ENCODE measurements at places on chromosomes 13 and 19. TPM values are rescaled to one million over a fixed set of nuclear protein-coding genes. Genes with fewer than 3 reads are reported as not detected.

- peaks cover 10% of the 10 kb centered on the region for H3K4me1 ChIP-seq
- H3K27me3 ChIP-seq: no peaks in the 10 kb centered on the region
- no peak overlapping the region for H3K4me3 ChIP-seq
Observed at GRCh38 chr13:43543331-43543730, 243.4 kb downstream of the ENOX1 start.

DNA sequence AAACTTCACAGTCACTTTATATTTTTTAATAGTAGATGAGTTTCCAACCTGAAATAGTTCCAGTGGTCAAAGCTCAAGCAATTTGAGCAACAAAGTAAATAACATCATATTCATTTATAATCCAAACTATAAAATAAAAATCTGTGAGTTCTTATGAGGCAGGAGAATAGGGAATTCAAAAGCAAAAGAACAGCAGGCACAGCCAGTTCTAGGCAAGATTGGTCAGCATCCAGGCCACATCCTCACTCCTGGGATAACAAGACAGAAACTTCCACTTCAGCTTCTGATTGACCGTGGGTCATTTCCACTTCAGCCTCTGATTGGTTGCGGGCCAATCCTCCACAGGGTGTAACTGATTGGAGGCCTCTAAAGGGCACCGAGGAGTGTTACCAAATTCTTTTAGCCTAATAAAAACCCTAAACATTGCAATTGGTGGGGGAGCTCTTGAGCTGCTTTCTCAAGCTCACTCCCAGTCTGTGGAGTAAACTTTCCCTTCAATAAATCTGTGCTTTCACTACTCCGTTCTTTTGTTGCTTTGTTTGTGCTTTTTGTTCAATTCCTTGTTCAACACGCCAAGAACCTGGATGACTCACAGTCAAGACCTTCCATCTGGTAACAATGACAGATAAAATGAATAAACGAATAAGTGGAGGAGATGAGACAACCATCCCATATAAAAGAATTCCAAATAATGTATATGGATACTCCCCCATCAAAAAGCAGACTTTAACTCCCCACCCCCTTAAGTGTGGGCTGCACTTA lies 42.6 kb upstream of the AMER2 start:
- peaks cover 4% of the 10 kb centered on the region for H3K4me1 ChIP-seq
- H3K27ac ChIP-seq: no peak overlapping the region

UBE2L5 gene
- total RNA-seq: not detected

ARL11 gene
- total RNA-seq: 0.10 TPM

DNA sequence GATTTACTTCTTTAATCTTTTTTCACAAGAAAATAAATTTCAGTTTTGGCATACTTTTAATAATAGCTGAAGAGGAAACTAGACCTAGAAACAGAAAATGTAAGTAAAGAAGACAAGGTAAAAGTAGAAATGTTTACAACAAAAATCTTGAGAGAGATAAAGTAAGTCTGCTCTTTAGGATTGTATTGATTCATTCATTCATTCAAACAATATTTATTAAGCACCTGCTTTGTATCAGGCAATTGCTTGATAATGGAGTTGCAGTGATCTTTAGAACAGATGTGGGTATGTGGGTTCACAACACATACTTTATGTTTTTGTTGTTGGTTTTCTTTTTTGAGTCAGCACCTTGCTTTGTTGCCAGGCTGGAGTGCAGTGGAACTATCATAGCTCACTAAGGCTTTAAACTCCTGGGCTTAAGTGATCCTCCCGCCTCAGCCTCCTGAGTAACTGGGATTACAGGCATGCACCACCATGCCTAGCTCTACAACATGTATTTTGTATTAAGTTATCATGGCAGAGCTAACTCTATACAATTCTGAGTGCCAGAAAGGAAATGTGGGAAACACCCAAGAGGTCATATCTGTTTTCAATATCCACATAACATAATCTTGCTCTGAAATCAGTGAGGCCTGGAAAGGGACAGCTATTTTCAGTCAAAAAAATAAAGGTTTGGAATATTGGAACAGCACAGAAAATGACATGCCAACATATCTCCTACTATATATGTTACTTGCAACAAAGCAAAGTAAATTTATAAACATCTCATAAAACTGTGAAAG lies 8.8 kb upstream of the SPART start:
- no peak for DNase-seq
- H3K27me3 ChIP-seq: no peaks in the 10 kb centered on the region
- H3K4me3 ChIP-seq: peak overlapping the region; percentile 29
- H3K4me1 ChIP-seq: peaks cover 58% of the 10 kb centered on the region

DNA sequence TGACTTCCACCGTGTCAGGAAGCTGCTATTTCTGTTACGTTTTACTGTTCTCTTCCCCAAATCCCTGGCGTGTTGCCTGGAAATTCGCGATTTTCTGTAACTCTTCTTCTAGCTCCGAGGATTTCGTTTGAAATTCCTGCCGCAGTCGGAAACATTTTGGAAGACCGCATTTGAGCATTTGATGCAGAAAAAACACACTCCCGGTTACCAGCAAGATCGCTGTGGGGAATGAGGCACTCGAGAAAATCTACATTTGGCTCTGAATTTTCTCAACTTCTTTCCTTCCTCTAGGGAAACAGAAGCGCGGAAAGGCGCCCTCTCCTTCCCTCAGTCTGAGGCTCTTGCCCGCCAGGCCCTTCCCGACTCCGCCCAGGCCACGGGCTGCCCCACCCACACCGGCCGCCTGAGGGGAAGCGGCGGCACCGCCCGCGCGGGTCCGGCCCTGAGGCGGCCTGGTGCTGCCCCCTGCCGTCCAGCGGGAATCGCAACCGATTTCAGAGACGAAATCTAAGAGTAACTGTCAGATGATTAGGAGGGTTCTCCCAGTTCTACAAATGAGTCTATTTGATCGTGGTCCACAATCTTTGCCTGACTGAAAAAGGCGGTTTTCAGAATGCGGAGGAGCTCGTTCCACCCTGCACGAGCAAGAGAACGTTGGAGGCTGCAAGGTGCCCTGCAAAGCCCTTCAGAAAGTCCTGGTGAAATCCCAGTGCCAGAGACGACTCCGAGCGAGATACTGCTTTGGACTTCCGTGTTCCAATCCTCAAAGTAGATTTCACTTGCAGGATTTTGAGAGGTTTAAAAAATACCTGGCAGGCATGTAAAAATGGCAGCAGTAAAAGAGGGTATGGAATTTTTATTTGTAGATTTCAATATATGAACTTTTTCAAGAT lies 18.4 kb upstream of the TUBGCP3 start:
- H3K27ac ChIP-seq: peak overlapping the region; percentile 75
- peak overlapping the region; percentile 72 for H3K4me3 ChIP-seq
- peaks cover 48% of the 10 kb centered on the region for H3K27me3 ChIP-seq
- H3K36me3 ChIP-seq: no peaks in the 10 kb centered on the region
- DNase-seq: peak; percentile 92
- H3K4me1 ChIP-seq: peaks cover 6% of the 10 kb centered on the region

GRCh38 chr19:44003461-44004009 lies 778 bp downstream of the ZNF230 start:
- H3K27me3 ChIP-seq: peaks cover 3% of the 10 kb centered on the region
- H3K36me3 ChIP-seq: peaks cover 30% of the 10 kb centered on the region
- H3K27ac ChIP-seq: peak overlapping the region; percentile 96
- peaks cover 14% of the 10 kb centered on the region for H3K4me1 ChIP-seq
- DNase-seq: no peak

DNA sequence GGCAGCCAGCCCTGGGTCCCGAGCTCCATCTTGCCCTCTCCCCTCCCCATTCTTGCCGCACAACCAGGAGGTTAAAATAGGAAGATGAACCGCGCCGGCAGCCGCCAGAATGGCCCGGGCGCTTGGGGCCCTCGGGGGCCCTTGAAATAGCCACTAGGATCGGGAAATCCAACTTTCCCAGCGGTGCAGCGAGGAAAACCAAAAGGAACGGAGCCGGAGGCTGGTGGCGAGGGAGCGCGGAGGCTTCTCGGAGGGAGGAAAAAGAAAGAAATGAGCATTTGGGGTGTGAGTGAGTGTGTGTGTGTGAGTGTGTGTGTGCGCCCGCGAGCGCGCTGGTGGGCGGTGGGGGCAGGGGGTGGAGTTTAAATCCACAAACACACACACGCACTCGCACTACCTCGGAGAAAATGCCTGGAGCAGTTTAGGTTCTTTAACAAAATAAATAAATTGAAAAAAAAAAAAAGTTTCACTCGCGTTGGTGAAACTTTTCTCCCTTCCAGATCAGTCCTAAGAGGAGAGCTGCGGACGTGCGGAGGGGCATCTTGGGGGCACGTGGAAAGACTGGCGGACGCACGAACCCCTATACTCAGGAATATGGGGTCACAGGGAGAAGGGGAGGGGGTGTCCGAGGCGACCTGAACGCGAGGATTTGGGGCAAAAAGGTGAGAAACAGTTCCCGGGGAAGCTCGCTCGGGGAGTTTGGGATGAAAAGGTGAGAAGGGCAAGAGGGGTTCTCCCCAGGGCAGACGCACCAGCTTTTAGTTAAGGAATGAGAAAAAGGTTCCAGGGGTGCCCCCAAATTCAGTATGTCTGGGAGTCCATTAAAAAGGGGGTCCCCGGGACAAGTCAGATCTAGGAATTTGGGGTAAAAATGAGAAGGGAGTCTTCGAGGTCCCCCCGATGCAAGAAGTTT lies 1.3 kb downstream of the RFX2 start:
- peaks cover 3% of the 10 kb centered on the region for H3K36me3 ChIP-seq
- H3K27me3 ChIP-seq: no peaks in the 10 kb centered on the region
- DNase-seq: no peak
- H3K27ac ChIP-seq: peak overlapping the region; percentile 81

GRCh38 chr19:47416643-47416985 lies 2.7 kb downstream of the MEIS3 start:
- no peak for DNase-seq
- H3K4me1 ChIP-seq: peaks cover 11% of the 10 kb centered on the region
- H3K27ac ChIP-seq: no peak overlapping the region
- H3K27me3 ChIP-seq: peaks cover 50% of the 10 kb centered on the region
- H3K4me3 ChIP-seq: no peak overlapping the region
- H3K36me3 ChIP-seq: no peaks in the 10 kb centered on the region

DNA sequence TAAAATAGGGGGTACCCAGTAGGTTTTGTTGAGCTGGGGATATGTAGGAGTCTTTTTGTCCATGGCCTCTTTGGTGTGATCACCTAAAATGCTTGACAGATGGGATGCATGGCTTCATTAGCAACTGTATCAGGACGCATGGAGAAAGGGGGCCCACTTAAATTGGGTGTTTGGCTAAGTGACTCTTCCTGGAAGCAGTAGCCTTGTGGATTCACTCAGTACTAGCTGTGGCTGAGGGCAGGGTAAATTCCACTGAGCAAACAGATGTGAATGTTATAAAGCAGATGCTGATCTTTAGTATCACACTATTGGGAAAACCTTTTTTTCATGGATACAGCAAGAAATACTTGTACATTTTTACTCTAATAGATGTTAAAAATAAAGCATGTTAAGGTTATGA lies 140.0 kb downstream of the FGF14 start:
- no peaks in the 10 kb centered on the region for H3K36me3 ChIP-seq
- peaks cover 2% of the 10 kb centered on the region for H3K27me3 ChIP-seq
- H3K4me3 ChIP-seq: no peak overlapping the region
- H3K4me1 ChIP-seq: no peaks in the 10 kb centered on the region

DNA sequence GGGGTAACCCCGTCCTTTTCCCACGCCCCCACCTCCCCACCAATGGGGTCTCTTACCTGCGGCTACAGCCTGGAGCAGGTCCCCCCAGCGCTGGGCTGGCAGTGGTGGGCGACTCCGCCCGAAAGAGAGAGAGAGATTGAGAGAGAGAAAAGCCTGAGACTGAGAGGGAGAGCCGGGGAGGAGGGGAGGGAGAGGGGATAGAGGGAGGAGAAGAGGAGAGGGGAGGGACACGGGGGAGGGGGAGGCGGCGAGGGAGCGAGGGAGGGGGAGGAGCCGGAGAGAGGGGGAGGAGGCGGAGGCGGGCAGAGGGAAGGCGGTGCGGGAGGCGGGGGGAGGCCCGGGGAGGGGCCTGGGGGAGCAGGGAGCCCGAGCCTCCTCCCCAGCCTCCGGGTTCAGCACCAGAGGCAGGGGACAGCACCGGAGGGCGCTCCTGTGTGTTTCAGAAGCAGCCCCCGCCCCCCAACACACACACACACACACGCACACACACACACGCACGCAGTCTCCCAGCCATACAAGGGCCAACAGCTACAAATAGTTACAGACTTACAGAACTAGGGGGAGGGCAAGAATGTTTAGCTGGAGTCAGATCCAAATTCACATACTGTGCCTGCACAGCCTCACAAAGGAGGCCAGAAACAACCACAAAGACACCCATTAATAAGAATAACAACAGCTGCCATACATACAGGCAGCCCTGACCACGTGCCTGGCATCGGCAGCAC lies at the start of gene SLC8A2:
SLC8A2 (minus strand) TSS at position 161 of the 725 bp plus-strand sequence. CDS start 5,490 bp downstream, outside the sequence.
- H3K4me1 ChIP-seq: peaks cover 6% of the 10 kb centered on the region
- DNase-seq: peak; percentile 77
- H3K36me3 ChIP-seq: no peaks in the 10 kb centered on the region
- peaks cover 40% of the 10 kb centered on the region for H3K27me3 ChIP-seq
- H3K27ac ChIP-seq: peak within 1 kb of the TSS; percentile 90

- H3K27ac ChIP-seq: no peak overlapping the region
- no peak overlapping the region for H3K4me3 ChIP-seq
- H3K27me3 ChIP-seq: peaks cover 16% of the 10 kb centered on the region
- H3K36me3 ChIP-seq: no peaks in the 10 kb centered on the region
Observed at GRCh38 chr13:29497137-29497654, 98.3 kb downstream of the SLC7A1 start.

GRCh38 chr19:41965106-41965505 lies 6.0 kb upstream of the RABAC1 start:
- no peak overlapping the region for H3K4me3 ChIP-seq
- peaks cover 19% of the 10 kb centered on the region for H3K27me3 ChIP-seq
- H3K36me3 ChIP-seq: no peaks in the 10 kb centered on the region
- no peaks in the 10 kb centered on the region for H3K4me1 ChIP-seq

CNN2 gene
- 226 TPM for total RNA-seq

- no peak overlapping the region for H3K4me3 ChIP-seq
- no peak for DNase-seq
- no peaks in the 10 kb centered on the region for H3K36me3 ChIP-seq
- H3K27me3 ChIP-seq: peaks cover 3% of the 10 kb centered on the region
Observed at GRCh38 chr19:28075229-28075628, 1137.7 kb downstream of the UQCRFS1 start.

DNA sequence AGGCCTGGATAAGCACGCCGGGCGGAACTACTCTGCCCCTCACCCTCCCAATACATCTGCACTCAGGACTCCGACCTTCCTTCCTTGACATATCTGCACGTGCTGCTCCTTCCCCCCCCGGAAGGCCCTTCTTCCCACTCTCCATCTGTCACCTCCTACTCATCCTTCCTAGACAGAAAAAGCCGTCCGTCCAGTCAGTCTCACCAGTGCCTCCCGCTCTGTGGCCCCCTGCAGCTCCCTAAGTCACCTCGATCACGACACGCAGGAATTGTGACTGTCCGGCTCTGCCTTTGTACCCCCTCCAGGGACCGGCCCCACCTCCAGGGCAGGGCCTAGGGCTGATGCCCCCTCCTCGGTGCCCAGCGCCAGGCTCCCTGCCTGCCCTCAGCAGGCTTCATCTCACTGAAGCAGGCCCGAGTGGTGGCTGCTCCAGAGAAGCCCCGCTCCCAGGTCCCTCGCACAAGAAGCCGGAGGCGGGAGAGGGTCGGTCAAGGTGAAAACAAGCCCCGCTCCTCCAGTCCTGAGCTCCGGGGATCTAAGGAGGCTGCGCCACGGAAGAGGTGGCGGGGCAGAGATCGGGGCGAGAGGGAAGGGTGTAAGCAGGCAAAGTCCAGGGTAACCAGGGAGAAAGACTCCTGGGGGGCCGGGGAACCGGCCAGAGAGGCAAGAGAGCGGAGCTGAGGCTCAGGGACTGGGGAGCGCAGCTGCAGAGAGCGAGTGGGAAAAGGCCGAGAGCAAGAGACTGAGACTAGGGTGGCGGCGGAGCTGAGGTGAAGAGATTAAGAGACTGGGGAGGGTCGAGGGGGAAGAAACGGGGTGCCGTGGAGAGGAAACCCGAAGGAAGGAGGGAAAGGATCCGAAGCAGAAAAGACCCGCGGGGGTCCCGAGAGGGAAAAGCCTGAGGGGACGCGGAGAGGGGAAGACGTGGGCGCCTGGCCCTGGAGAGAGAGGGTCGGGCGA lies 1.1 kb downstream of the PPP6R1 start:
- peaks cover 23% of the 10 kb centered on the region for H3K4me1 ChIP-seq
- no peak for DNase-seq
- H3K27me3 ChIP-seq: no peaks in the 10 kb centered on the region
- peak overlapping the region; percentile 93 for H3K27ac ChIP-seq
- peak overlapping the region; percentile 97 for H3K4me3 ChIP-seq
